Neural crest cell (in vitro differentiated cells): ENCODE measurements at places on chromosomes 4 and X. TPM values are rescaled to one million over a fixed set of nuclear protein-coding genes. Genes with fewer than 3 reads are reported as not detected.

The TMEM31 gene
- total RNA-seq: 2.0 TPM in 1 of 2 replicates, not detected in the other

The MEPE gene
- not detected in 2 replicates for total RNA-seq

The SYP gene
- 10.2 and 10.8 TPM in 2 replicates for total RNA-seq

The MAP9 gene
- total RNA-seq: 15.8 and 17.8 TPM in 2 replicates

The ARSJ gene
- total RNA-seq: 0.49 and 0.89 TPM in 2 replicates

The ARHGAP6 gene
- total RNA-seq: 2.3 and 2.7 TPM in 2 replicates

The HSFX1 gene
- 1.0 and 1.4 TPM in 2 replicates for total RNA-seq

The TRIM60 gene
- total RNA-seq: not detected in 2 replicates

The SPARCL1 gene
- 7.8 and 8.6 TPM in 2 replicates for total RNA-seq

The VGLL1 gene
- not detected in 2 replicates for total RNA-seq
